ENCODE measurements at places on chromosomes 11 and 22.
A peak's percentile ranks its signal among the peaks of the same experiment; 100 is the strongest.

- no peak for DNase-seq
Observed at GRCh38 chr11:119114351-119114750, 7.0 kb upstream of the HINFP start.

- DNase-seq, result no peak
Observed at GRCh38 chr11:87239001-87239400, 201.3 kb downstream of the TMEM135 start.

DNA sequence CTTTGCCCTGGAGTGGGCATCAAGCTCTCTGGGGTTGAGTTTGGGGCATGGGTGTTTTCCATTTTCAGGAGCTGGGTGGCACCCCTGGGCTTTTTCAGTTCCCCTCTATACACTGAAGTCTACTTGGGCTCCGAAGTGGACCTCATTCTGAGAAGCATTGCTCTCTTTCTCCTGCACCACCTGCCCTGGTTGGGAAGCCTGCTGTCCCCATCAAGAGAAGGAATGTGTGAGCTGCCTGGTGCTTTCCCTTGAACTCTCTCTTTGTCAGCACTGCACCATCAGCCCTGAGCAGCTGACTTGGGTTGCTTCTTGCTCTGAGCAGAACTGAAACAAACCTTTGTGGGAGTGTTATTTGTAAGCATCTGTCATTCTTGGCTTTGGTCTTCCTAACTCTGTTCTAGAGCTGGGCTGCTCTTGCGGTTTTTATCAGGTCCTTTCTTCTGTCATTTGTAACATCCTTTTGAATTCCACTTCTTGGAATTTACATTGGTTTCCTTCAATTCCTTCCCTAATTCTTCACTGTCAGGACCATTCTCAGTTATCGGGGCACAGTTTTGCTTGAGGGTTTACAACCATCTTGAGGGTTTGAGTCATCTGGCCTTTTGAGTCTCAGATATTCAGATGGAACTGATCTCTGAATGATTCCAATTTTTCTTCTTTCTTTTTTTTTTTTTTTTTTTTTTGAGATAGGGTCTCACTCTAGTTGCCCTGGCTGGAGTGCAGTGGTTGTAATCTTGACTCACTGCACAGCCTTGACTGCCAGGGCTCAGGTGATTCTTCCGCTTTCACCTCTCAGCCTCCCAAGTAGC lies 20.5 kb downstream of the UBE2L3 start:
- DNase-seq, result peak; percentile 55

- DNase-seq, result no peak
Observed at GRCh38 chr22:18978506-18978905, 42.4 kb upstream of the PRODH start.

GRCh38 chr11:3123305-3123704 lies 41.8 kb downstream of the OSBPL5 start:
- no peak for DNase-seq

DNA sequence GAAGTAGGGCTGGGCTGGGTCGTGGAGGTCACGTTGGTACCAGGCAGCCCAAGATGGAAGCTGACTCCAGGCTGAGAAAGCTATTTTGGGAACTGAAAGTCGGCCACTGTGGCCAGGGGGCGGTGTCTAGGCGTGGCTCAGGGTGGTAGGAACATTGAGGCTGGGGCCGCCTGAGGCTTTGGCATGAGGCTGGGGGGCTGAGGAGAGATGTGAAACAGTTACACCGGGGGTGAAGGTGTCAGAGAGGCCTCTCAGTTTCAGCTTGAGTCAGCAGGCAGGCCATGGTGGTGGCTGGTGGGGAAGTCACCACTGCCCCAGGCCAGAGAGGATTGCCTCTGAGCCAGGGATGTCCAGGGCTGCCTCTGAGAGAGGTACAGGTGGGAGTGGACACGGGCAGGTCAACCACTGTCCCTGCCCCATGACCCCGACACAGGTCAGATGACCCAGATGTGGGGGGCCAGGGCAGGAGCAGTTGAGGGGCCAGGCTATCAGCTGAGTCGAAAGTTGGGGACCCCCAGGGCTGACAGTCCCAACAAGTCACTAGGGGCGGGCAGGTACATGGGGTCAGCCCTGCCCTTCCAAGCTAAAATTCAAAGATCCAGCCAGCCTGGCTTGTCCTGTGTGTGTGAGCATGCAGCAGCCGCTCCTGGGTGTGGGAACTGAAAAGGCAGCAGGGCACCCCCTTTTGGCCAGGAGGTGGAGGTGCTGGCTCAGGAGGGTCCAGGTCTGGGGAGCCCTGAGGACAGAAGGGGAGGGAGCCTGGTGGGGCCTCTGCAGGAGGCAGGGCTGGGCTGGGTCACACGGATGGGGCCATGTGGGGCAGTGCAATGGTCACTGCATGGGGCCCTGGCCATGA lies 7.2 kb downstream of the KCNK7 start:
- peak; percentile 77 for DNase-seq

DNA sequence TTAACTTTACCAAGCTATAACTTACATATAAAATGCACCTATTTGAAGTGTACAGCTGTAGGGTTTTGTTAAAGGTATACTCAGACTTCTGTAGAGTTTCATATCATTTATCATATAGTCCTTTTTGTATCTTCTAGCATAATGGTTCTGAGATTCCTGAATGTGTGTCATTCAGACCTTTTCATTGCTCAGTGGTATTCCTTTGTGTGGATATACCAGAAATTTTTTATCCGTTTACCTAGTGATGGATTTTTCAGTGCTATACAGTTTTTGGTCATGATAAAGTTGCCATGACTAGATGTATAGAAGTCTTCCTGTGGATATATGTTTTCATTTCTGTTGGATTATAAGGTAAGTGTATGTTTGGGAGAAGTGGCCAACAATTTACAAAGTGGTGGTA lies 6.3 kb upstream of the PITPNB start:
- DNase-seq, result no peak

GRCh38 chr11:43404836-43405479 lies 46.2 kb downstream of the TTC17 start:
- no peak for DNase-seq

DNA sequence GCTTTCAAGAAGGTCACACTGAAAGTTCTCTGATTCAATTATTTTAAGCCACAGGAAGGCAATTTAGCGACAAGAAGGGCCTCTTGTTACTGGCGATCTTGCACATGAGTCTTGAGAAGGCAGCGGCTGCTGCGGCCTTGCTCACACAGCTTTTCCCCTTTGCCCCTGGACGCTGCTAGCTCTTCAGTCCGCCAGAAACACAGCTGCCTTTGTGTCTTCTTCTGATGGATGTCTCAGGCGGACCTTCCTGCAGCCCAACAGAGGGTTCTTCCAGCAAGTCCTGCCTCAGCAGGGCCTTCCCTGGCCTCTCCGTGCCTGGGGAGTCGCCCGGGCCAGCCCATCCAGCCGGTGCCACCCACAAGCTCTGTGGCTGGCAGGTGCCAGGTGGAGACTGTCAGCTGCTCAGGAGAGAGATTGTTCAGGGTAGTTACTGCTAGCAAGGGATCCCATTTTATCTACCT lies 59.4 kb downstream of the PKNOX2 start:
- DNase-seq, result no peak

GRCh38 chr22:41598081-41598480 lies 8.4 kb upstream of the PMM1 start:
- DNase-seq, result no peak

- DNase-seq, result no peak
Observed at GRCh38 chr22:32489377-32489776, 14.8 kb downstream of the FBXO7 start.

GRCh38 chr11:2797121-2797711 lies 88.4 kb downstream of the CDKN1C start:
- DNase-seq, result no peak

DNA sequence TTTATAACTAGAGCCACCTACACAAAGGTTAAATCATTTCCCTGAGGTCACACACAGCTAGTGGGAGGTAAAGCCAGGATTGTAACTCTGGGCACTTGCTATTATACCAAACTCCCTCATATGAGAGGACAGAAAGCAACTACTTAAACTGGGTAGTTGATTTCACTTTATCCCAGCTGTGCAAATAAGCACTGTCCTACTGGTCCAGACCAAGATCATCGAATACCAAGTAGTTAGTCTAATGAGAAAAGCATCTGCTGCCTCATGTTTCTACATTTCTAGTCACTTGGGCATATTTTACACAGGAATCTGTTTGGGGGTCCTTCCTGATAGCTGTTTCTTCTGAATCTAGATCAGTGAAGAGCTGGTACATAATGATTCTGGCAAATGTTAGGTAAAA lies 178.6 kb upstream of the NARS2 start:
- DNase-seq, result no peak

DNA sequence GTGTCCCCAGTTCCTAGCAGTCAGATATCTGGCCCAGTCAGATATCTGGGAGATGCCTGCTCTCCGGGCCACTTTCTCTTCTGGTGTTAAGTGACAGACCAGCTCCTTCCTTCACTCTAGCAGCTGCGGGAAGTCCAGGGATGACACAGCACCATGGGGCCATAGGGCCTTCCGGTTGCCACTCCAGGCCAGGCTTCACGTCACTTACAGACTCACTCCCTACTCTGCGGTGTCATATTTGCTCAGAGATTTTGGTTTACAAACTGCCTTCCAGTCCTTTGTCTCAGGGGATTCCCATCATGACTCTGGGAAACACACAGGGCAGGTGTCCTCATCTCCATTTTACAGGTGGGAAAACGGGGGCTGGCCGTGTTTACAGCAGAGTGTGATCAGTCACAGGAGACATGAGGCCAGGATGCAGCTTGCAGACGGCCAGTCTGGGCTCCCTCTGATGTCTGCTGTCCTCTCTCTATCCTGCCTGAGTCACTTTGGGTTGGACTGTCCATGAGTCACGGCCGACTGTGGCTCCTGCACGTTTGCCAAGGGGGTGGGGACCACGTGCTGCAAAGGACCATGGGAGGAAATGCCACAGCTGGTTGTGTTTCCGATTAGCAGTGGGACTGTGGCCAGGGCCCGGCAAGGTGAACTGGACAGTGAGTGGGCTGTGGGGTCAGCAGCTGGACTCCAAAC lies 8.2 kb upstream of the TBC1D22A start:
- DNase-seq, result no peak

DNA sequence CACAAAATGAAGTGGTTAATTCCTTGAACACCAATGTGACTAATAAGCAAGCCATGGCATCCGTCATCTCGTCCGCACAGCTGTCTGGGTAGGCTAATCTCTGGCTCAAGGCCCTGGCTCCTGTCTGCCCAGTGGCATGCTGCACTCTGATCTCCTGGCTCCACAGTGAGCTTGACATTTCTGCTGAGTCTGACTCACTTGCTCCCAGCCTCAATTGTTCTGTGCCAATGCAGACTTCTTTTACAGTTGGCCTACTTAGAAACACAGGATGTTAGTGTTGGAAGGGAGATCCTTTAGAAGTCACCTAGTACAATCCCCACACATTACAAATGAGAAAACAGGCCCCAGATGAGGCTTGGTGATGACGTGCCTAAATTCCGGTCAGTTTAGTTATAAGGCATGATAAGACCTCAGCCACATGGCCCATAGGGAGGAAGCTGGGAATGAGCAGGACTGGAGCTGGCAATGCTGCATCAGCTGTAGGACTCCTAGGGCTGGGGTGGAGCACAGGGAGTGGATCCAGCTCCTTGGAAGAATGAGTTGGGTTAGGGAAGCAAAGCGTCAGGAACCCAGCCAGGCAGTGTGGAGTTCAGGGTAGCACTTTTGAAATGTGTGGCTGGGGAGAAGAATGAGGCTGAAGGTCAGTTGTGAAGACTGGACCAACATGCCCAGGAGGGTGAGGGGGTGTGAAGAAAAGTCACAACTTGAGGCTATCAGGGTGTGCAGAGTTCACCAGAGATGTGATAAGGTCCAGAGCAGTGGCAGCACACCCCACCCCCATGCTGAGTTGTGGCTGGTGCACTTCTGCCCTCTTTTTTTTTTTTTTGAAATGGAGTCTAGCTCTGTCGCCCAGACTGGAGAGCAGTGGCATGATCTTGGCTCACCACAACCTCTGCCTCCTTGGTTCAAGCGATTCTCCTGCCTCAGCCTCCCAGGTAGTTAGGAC lies 70.2 kb upstream of the EED start:
- DNase-seq, result no peak

DNA sequence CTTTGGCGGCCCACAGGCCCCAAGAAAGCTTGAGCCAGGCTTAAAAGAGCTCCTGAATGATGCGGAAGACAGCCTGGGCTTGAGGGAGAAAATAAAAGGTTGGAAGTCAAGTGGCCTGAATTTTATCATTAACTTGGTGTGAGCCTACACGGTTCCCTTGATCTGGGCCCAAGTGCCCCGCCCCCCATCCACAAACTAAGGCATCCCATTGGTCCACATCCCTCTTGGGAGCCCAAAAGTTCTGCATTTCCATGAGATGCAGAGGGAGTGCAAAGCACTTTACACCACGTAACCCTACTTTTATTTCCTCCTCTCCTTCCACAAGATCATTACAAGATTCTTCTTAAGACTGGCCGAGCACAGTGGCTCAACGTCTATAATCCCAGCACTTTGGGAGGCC lies 22.2 kb downstream of the LARGE1 start:
- DNase-seq, result no peak

- no peak for DNase-seq
Observed at GRCh38 chr11:108680271-108680670, 15.4 kb downstream of the DDX10 start.

GRCh38 chr11:7787239-7787638 lies 9.5 kb downstream of the OR5P2 start:
- no peak for DNase-seq

- no peak for DNase-seq
Observed at GRCh38 chr11:25350899-25351803, 854.3 kb downstream of the LUZP2 start.

GRCh38 chr11:11604370-11604990 lies 17.3 kb downstream of the GALNT18 start:
- DNase-seq, result no peak

DNA sequence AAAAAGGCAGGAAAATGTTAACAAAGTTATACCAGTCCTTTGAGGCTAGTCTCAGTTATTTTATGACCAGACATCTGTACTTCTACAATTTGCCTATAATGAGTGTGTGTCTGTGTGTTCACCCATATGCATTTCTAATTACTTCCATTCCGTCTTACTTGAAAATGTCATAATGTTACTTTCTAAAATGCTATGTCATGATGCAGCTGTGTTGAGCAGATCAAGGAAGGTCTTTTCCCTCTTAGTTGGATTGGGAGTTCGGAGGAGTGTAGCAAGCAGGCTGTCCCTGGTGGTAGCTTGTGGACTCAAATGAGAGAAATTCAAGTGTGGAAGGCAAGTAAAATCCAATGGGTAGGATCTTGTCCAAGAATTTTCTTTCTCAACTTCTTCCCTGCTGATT lies 3.0 kb downstream of the SNX19 start:
- no peak for DNase-seq

GRCh38 chr11:85718991-85719807 lies 33.2 kb upstream of the CCDC89 start:
- DNase-seq, result no peak

All from stimulated activated CD8-positive, alpha-beta memory T cell treated with anti-CD3 and anti-CD28 coated beads, Interleukin-7, amount 100 ng/mL, for 48 hours (primary cell).